ENCODE measurements at places on chromosomes 2 and 18. TPM values are rescaled to one million over a fixed set of nuclear protein-coding genes. Genes with fewer than 3 reads are reported as not detected.

Gene MATN3
- total RNA-seq = 17.8 TPM

Gene CRYGD
- not detected for total RNA-seq

Gene KIF5C
- 0.46 TPM for total RNA-seq

Gene B4GALT6
- 4.2 TPM for total RNA-seq

Gene TCF7L1
- total RNA-seq = 10.9 TPM

Gene SPP2
- not detected for total RNA-seq

Gene CDC42EP3
- total RNA-seq = 88.3 TPM

Gene GAD1
- total RNA-seq = 0.39 TPM

Gene MRPL30
- total RNA-seq = 55.8 TPM

Gene TWIST2
- 8.2 TPM for total RNA-seq

Gene ECEL1
- total RNA-seq = 0.37 TPM

Gene ZSWIM2
- total RNA-seq = not detected

Gene LINC00305
- not detected for total RNA-seq

Gene IMP4
- 160 TPM for total RNA-seq

Gene ST6GAL2
- total RNA-seq = 13.8 TPM

Gene RAMP1
- 0.15 TPM for total RNA-seq

Gene FEV
- not detected for total RNA-seq

Gene STEAP3
- 54.0 TPM for total RNA-seq

Gene UGT1A3
- total RNA-seq = 0.13 TPM

Gene FAM237A
- total RNA-seq = not detected

Gene SERPINB3
- total RNA-seq = 0.16 TPM

Gene DYNAP
- total RNA-seq = not detected

Gene MZT2B
- 414 TPM for total RNA-seq

Gene SLC8A1
- total RNA-seq = 0.29 TPM

Gene RNF144A
- 9.9 TPM for total RNA-seq

Gene AMER3
- not detected for total RNA-seq

Gene CD207
- not detected for total RNA-seq

Gene GPR35
- 0.61 TPM for total RNA-seq

Gene EVX2
- total RNA-seq = not detected

Gene FSHR
- total RNA-seq = not detected

Gene TGFA
- total RNA-seq = 4.9 TPM

Gene TNFRSF11A
- total RNA-seq = 7.8 TPM

Gene TDRD15
- not detected for total RNA-seq

Gene ZNF892
- 0.91 TPM for total RNA-seq

Gene RELCH
- total RNA-seq = 12.2 TPM

Gene RAB11FIP5
- 35.3 TPM for total RNA-seq

Gene C2orf92
- 1.00 TPM for total RNA-seq

Gene RNF125
- total RNA-seq = 0.23 TPM

Gene MGAT4A
- total RNA-seq = 3.1 TPM

Gene B3GNT7
- 2.3 TPM for total RNA-seq

Measured in A549 treated with Hydrocortisone at 1 μM for 4 hours (cell line).